ENCODE measurements at places on chromosomes 5 and 9. TPM values are rescaled to one million over a fixed set of nuclear protein-coding genes. Genes with fewer than 3 reads are reported as not detected.

DNA sequence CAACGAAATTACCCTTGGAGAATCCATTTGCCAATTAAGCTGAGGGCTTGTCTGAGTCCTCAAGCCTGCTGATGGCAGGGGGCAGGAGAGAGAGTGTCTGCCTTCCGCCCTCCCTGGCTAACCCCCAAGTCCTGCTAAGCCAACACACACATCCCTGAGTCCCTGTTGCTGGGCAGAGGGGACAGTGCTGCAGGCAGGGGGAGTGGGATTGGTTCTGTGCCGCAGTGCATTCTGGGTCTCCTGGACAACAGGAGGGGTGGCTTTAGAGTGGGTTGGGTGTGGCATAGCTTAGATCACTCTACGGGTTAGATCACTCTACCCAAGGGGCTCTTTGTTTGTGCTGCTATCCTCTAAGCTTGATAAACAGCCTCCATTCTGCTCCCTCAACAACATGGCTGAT, 427.7 kb downstream of the CDK5RAP2 start:
- H3K27me3 ChIP-seq: no peaks in the 10 kb centered on the region
- H3K4me1 ChIP-seq: no peaks in the 10 kb centered on the region
- no peak overlapping the region for H3K27ac ChIP-seq
- no peaks in the 10 kb centered on the region for H3K36me3 ChIP-seq
- H3K4me3 ChIP-seq: no peak overlapping the region

GRCh38 chr5:72356361-72356760, 36.2 kb downstream of the PTCD2 start:
- H3K4me1 ChIP-seq: no peaks in the 10 kb centered on the region
- H3K27ac ChIP-seq: no peak overlapping the region
- DNase-seq: no peak
- no peaks in the 10 kb centered on the region for H3K27me3 ChIP-seq
- H3K4me3 ChIP-seq: no peak overlapping the region

DNA sequence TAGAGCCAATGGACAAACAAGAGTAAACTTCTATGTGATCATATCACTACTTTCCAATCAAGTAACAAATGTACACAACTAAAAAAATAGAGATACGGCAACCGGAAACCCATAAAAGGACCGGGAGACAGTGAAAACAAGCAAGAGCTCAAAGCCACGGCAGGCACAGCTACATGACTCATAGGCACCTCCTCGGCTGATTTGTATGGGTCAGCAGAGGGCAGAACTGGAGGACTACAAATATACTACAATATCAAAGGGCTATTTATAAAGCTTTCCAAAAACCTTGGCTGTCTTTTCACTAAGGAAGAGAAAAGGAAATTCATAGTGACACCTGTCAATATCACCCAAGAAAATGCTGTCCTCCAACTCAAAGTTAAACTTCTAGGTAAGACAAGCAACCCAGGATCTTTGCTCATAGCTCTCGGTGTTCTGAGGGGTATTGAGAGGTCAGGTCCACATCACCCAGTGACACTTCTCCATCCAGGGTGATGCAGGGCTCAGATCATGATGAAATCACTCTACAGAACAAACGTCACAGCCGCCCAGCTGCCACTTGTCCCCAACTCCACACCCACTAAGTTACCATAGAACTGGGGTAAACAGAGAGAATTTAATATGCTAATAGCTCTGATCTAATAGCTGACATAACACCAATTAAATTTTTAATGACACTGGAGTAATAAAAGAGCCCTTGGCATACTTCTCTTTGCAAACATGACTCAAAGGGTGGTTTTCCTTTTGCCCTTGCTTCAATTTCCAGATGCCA, 41.3 kb downstream of the PFDN1 start:
- H3K27ac ChIP-seq: no peak overlapping the region
- no peak for DNase-seq
- H3K4me3 ChIP-seq: no peak overlapping the region
- peaks cover 12% of the 10 kb centered on the region for H3K36me3 ChIP-seq
- H3K4me1 ChIP-seq: no peaks in the 10 kb centered on the region

DNA sequence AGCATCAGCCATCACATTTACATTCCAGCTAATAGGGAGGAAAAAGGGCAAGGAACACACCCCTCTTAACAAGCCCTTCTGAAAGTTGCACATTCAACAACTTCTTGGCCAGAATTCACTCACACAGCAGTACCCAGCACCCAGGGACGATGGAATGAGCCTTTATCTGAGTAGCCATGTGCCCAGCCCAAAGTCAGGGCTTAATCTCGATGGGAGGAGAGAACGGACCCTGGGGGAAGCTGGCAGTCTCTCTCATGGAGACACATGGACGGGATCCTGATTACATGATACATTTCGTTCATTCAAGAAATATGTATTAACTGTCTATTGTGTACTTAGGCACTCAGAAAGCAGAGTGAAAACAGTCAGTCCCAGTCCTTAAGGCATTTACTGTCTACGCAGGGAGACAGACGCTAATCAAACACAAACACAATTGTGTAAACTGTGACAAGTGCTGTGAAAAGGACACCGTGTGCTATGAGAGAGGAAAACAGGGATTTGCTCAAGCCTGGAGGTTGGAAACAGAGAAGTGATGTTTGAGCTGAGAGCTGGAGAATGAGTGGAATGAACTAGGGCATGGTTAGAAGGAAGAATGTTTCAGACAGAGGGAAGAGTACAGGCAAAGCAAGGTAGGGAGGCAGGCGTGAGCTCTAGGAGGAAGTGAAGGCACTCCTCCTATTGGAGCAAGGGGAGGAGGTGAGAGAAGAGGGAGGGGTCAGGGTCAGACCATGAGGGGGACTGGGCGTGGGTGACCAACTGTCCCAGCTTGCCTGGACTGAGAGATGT, 7.4 kb downstream of the OTULINL start:
- H3K36me3 ChIP-seq: no peaks in the 10 kb centered on the region
- peaks cover 3% of the 10 kb centered on the region for H3K27me3 ChIP-seq
- DNase-seq: no peak
- no peak overlapping the region for H3K4me3 ChIP-seq

DNA sequence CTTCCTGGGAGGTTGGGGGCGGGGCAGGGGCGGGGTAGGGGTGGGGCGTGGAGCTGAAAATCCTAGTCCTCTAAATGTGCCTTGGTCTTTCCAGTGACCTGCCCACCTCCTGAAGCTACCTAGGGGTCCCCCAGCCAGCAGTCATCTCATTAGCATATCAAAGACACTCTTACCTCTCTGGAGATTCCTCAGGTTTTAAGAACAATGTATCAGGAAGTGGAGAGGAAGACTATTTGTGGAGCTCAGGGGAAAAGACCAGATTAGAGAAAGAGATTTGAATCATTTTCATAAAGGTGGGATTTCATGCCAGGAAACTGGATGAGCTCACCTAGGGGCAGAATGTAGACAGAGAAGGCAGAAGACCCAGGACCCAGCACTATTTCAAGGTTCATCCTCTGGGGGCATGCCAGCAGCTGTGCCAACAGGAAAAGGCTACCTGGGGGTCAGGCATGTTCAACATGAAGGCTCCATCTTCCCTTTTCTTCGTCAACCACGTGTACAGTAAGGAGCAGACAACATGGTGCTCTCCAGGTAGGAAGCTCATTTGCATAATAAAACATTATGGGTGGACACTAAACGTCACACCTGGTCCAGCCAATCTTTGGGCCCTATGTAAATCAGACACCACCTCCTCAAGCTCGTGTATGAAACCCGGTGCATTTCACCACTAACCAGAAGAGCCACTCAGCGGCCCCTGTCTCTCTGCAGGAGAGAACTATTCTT, 6.9 kb downstream of the GMCL2 start:
- no peaks in the 10 kb centered on the region for H3K4me1 ChIP-seq
- no peak overlapping the region for H3K27ac ChIP-seq
- DNase-seq: no peak
- no peaks in the 10 kb centered on the region for H3K36me3 ChIP-seq
- no peak overlapping the region for H3K4me3 ChIP-seq
- H3K27me3 ChIP-seq: no peaks in the 10 kb centered on the region

GRCh38 chr5:122702524-122702875, 72.4 kb upstream of the SNX2 start:
- peak; percentile 83 for DNase-seq
- H3K36me3 ChIP-seq: no peaks in the 10 kb centered on the region
- no peaks in the 10 kb centered on the region for H3K27me3 ChIP-seq
- H3K27ac ChIP-seq: peak overlapping the region; percentile 96

GRCh38 chr5:86974955-86975354, 292.7 kb upstream of the RASA1 start:
- no peak for DNase-seq
- H3K36me3 ChIP-seq: no peaks in the 10 kb centered on the region
- H3K27ac ChIP-seq: no peak overlapping the region

The PLPP7 gene
- 2.9 TPM for total RNA-seq

Measured in B cell (primary cell).